Thoracic aorta (tissue), 2 donors: ENCODE measurements at places on chromosomes 5 and 9.
A peak's percentile ranks its signal among the peaks of the same experiment; 100 is the strongest.

- DNase-seq: no peak
Observed at GRCh38 chr9:130660326-130660682, 4.1 kb upstream of the PRDM12 start.

DNA sequence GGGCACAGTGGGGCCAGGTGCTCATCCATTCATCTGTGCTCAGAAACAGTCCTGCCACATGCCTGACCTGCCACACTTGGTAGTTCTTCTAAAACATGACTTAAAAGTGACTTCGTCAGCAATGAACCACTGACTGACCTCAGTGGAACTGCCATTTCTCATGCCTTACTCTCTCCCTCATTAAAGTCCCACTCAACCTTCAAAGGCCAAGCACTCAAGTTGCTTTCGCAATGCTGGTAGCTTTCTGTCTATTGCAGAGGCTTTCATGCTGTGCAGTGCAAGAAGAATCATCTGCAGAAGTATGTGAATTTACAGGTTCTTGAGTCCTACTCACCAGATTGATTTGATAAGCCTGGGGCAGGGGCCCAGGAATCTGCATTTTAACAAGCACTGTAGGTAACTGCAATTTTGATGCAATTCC lies 23.9 kb downstream of the B4GALT1 start:
- no peak for DNase-seq

GRCh38 chr9:93187574-93187973 lies 3.6 kb downstream of the WNK2 start:
- DNase-seq: no peak

DNA sequence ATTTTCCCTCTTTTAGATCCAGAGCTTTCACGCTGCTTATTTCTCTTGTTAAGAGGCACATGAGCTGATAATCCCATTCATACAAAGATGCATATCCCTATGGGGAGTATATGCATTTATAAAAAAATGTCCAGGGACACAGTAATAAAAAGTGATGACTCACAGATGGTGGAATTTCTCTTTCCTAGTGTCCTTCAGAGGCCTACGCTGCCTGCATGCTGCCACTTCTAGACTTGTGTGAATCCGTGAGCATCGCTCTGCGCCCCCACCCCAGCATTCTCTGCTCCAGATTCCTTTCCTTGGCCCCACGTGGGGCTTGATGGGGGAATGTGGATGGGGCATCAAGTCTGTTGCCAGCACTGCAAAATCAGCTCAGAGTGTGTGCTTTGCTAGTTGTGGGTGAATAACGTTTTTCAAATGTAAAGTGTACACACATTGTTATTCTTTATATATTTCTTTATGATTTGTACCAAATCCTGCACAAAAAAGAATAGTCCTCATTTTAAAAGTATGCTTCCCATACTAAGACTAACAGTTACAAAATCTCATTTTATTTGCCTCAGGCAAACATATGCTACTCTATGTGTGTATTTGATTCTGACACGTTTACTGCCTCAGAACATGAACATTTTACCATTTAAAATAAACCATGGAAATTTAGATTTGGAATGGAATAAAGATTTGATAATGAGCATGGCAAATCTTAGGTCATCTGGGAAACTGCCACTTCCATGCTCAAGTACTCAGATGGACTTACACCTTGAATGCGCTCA lies 22.4 kb upstream of the RASGRF2 start:
- no peak for DNase-seq

- no peak for DNase-seq
Observed at GRCh38 chr5:25892211-25892610, 1146.2 kb downstream of the CDH9 start.

DNA sequence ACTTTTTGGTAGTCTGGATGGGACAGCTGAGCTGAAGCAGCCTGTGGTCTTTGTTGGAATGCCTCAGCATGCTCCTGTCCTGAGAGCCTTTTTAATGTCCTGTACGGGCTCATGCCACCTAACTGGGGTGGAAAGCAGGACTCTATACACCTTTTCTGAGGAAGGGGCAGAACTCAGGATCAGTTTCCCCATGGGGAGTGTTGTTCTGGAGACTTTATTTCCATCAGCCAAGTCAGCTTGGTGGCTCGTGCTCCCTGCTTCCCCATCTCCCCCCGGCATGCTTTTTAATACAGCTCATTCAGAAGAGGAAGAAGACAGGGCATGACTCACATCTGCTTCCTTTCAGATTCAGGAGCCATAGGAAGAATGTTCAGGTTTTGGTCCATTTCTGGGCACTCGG lies 5.1 kb upstream of the SEPTIN8 start:
- DNase-seq: no peak

DNA sequence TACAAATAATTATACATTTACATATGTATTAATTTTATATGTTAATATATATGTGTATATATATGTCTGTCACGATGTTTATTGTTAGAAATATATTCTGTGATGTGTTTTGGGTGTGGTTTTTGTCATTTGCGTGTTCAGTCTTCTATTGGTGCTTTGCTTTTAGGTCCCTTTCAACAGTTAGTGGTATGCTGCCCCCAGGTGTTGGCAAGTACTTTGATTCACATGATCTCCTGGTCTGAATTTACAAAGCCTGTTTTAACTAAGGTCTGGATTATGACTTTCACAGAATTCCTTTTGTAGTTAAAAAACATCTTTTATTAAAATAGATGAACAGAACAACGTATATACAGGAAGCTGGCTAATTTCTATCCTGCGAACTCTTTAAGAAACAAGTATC lies 271.5 kb downstream of the CCDC171 start:
- no peak for DNase-seq

DNA sequence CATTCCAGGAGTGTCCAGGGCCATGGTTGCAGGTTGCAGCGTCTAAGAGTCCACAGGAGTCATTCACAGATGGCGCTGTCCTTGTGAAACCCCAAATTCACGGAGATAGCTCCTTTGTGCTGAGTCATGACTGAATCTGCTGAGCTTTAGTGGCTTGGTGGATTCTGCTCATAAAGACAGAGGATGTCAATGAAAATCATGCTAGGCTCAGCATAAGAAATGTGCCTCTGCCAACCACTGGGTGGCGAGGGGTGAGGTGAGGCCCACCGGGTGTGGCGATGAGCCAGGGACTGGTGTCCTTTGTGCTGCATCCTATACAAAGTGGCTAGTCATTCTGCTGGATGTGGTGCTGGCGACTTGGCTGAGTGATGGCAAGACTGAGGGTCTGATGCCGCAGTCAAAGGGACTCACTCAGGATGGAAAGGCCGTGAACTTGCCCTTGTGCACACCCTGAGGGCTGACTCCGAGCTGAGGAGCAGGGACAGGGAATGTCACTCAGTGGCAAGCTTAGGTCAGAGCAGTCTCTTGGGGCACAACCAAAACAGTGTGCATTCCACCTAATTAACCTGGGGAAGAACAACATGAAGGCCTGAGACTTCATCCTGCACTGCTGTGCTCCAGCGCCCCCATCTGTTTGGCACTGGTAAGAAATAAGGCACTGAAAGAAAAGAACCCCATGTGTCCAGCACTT lies 71.5 kb downstream of the DAP start:
- no peak for DNase-seq

DNA sequence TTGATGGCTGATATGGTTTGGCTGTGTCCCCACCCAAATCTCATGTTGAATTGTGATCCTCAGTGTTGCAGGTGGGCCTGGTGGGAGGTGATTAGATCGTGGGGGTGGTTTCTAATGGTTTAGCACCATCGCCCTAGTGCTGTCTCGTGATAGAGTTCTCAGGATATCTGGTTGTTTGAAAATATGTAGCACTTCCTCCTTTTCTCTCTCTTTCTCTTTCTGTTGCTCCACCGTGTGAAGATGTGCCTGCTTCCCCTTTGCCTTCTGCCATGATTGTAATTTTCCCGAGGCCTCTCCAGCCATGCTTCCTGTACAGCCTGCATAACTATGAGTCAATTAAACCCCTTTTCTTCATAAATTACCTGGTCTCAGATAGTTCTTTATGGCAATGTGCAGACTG lies 111.6 kb downstream of the SREK1 start:
- no peak for DNase-seq

DNA sequence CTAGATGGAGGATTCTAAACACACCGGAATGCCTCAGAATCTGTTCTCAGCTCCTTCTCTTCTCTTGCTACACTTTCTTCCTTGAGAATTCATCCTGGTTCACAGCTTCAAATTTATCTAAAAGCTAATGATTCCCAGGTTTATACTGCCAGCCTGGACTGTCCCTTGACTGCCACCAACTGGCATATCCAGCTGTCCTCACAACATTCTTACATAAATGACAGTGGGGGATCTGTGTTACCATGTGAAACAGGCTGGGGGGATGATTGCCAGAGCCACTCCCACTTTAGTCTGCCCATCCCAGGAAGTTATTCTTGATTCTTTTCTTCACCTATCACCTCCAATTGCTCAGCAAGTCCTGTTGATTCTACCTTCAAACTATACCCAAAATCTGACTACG lies 27.2 kb upstream of the ZFR start:
- DNase-seq: no peak

DNA sequence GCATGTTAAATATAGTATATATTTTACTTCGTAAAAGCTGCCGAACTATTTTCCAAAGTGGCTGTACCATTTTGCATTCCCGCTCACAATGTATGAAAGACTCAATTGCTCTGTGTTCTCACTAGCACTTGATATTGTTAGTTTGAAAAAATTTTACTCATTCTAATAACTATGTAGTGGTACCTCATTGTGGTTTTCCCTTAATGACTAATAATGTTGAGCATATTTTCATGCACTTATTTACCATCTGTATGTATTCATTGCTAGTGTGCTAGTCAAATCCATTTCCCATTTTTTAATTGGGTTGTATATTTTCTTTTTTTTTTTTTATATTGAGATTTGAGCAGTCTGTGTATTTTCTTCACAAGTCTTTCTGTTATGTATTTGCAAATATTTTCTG lies 58.4 kb downstream of the RANBP17 start:
- DNase-seq: no peak

- no peak for DNase-seq
Observed at GRCh38 chr5:171989276-171989675, 17.2 kb downstream of the FBXW11 start.

- no peak for DNase-seq
Observed at GRCh38 chr5:168885324-168886120, 306.4 kb upstream of the PANK3 start.

DNA sequence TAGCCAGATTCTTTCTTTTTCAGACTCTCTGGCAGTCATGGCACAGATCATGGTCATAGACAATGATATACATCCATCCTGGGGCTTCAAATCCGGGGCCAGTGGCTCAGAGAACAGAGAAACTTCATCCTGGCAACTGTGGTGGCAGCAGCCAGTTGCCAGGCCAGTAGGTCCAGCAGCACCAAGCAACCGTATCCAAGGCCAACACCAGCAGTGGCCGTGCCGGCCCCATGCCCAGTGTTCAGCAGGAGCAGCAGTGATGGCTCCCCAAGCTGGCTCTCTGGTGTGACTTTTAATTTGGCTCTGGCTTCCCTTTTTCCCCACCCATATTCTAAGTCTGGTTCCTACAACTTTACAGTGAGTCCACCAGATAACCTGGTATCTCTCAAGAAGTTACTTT lies 300.5 kb downstream of the DEPDC1B start:
- DNase-seq: no peak

- peak; percentile 12 for DNase-seq
Observed at GRCh38 chr9:12785260-12785770, 10.5 kb downstream of the LURAP1L start.

DNA sequence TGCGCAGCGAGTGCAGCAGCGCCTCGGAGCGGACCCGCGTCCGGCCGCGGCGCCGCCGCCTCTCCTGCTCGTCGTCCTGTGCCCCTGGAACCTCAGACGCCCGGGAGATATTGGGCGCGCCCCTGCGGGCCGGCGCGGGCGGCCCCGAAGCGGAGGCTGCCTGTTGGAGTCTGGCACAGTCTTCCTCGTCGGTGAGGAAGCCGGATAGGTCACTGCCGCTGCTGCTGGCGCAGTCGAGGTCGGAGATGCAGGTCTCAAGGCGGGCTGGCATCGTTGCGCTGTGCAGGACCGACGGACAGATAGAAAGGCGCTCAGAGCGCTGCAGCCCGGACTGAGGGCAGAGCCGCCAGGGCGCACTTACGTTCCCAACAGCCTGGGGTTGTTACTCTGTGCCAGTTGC lies 344 bp downstream of the NEUROG1 start:
- no peak for DNase-seq

DNA sequence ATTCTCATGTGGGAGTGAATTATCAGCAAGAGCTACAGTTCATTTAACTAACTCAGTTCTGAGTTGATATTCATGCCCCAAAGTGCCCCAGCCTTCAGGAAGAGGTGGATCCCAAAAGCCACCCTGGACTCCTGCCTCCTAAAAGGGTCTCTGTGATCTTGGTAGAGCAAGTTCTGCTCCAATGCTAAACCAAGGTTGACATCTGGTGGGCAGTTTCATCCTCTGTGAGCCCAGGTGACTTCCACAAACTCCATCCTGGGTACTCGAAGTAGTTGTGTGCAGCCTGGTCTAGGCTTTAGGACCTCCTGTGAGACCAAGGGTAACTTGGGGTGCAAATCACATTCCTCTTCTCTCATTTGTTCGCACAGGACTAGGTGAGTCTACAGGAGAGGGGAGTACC lies 816.8 kb downstream of the MTRR start:
- DNase-seq: no peak

DNA sequence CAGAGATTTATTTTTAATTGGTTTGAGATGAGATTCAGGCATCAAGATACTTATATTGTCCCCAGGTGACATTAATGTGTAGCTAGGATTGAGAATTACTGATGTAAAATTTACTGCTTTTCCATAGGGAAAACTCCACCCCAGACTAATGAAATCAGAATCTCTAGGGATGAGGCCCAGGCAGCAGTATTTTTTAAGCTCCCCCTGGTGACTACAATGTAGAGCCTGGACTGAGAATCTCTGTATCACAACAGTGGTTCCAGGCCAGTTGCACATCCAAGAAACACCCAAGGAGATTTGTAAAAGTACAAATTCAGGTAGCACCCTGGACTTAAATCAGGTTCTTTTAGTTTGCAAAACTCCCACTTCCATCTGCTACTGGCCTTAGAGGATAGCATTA lies 185.7 kb downstream of the MARCHF11 start:
- no peak for DNase-seq

GRCh38 chr5:31442058-31442745 lies 89.7 kb downstream of the DROSHA start:
- DNase-seq: no peak

DNA sequence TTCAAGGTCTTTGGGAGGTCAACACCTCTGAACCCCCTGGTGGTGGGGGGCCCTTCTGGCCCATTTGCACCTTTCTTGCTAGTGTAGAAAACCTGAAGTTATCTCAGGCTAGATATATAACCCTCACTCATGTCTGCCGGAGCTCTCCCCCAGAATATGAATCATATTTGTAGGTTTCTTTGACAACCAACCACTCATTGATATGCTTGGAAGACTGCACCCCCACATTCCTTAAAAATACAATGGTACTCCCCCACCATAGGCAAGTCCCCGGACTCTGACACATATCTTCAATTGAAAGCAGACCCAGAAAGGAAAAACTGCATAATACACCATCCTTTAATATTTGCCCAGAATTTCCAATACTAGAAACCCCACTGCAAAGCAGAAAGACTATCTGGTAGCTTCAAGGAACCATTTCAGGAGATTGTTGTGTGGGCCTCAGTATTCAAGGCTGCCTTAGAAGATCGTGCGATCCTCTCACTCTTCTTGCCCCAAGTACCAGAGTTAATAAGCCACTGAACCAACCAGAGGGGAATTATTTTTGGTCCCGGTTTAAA lies 978 bp upstream of the UBE2B start:
- no peak for DNase-seq
